SW480 (cell line): ENCODE measurements at places on chromosomes 13 and 19.

DNA sequence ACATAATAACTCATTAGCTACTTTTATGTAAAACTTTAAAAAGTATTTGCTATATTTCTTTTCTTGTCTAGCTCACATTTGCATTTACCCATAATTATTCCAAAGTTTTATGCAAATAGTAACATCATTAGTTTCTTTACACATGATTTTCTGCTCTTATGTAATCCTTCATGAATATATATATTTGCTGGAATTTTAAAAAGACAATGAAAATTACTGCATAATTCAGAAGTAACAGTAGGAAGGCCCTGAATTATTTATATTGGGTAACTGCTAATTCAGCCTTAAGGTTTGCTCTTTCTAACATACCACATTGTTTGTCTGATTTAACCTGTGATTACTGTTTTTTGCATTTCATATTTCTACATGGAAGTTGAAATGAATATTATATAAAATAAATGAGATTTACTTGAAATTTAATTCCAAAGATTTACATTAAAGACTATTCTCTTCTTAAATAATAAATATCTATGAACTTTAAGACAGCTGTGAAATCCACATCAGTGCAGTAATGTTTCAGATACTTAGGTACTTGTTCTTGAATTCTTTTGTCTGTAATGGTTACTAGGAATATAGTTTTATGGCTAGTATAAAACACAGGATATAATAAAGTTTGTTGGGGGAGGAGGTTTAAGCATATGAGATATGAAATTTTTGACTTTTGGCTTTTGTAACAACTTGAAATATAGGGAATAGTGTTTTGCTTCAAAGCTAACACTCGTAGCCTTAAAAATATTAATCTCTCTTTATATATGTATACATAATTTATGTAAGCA is 46.0 kb downstream of the B3GLCT start:
- DNase-seq = no peak

- DNase-seq = peak; percentile 62
Measured at GRCh38 chr13:44309794-44310757, 63.5 kb upstream of the SERP2 start.

DNA sequence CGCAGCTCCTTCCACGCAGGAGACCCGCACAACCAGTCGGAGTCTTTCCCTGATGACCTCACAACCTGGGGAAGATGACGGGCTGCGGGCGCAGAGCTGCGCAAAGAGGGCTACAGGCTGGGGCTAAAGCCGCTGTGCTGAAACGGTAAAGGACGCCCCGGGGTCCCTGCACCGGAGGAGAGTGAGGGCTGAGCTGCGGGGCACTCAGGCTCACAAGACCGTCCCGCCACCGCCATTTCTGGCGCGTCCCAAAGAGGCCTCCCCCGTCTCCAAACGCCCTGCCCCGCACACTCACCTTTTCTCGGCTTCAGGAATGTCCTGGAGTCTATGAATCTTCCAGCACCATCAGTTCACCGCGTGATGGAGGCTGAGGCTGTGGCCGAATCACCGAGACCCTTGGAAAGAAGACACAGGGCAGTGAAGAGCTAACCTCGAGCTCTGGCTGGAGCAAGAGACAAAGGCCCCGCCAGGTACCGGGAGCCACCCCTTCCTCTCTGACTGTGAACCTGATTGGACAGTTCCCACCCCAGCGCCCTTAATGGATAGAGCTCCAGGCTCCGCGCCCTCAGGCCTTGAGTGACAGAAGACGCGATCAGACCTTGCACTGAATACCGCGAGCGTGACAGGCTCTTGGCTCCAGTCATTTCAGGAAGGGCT is 41.8 kb upstream of the ZNF429 start:
- DNase-seq = no peak

DNA sequence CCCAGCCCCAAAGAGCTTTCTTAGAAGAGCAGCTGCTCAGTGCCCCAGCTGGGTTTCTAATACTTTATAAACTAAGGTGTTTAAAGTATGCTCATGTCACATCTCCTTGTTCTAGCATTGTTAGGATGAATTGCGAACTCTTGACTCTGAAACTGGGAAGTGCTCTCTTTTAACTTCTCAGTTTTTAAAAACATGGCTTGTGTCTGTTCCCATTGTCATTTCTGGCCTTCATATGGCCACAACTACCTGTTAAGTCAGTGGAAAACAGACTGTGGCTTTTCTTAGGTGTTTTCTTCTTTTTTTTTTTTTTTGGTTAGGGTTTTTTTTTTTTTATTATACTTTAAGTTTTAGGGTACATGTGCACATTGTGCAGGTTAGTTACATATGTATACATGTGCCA is 164.7 kb downstream of the KCNRG start:
- DNase-seq = no peak

- DNase-seq = no peak
Measured at GRCh38 chr13:37070145-37070695, 10.7 kb upstream of the SUPT20H start.

GRCh38 chr19:35302446-35302845 is 10.5 kb downstream of the MAG start:
- no peak for DNase-seq

- DNase-seq = no peak
Measured at GRCh38 chr19:1053176-1054101, 13.5 kb upstream of the ARHGAP45 start.

DNA sequence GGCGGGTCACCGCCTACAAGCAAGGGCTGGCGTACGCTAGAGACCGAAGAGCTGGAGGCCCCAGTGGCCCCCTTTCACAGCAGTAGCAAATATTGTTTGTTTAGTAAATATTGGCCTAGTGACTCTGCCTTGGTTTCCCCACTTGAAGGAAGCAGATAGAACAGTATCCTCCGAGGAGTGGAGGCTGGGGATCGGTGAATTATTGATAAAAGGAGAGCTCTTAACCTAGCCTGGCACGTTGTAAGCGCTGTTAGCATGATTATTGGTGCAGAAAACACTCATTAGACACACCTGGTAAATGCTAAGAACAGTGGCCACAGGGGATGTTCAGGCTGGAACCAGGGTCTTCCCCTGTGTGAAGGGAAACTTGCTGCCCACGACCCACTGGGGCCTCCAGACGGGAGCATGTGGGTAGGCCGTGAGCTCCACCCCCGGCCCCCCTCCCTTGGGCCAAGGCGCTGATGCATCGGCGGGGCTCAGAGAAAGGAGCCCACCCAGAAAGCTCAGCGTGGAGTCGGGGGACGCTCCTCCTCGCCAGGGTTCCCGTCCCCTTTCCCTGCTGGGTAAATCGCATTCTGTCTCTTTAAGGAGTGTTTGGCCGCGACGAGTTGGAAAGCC is 2.3 kb downstream of the IER2 start:
- no peak for DNase-seq

- peak; percentile 90 for DNase-seq
Measured at GRCh38 chr19:51926784-51927741, at the start of gene ZNF613. Gene ZNF613 (plus strand): TSS chr19:51927472. CDS start chr19:51936221, 8,749 bp downstream.

GRCh38 chr19:14118165-14119051 is 846 bp upstream of the PRKACA start:
- DNase-seq = peak; percentile 43

DNA sequence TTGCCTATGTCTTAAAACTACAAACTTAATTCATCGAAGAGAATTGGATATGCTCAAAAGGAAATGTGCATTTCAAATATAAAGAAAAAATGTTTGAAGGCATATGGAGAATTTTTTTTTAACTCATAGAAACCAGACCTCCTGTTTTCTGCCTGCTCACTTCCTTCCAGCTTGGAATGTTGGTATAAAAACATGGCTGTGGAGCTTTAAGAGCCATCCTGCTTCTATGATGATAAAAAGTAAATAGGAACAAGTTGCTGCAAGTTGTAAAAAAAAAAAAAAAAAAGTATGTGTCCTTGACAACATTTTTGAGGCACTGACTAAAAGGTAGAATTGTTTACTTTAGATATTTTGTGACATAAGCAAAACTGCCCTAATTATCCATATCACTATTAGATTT is 1230.7 kb downstream of the PCDH9 start:
- DNase-seq = no peak

- DNase-seq = no peak
Measured at GRCh38 chr13:104833221-104833620, 1702.2 kb downstream of the EFNB2 start.

DNA sequence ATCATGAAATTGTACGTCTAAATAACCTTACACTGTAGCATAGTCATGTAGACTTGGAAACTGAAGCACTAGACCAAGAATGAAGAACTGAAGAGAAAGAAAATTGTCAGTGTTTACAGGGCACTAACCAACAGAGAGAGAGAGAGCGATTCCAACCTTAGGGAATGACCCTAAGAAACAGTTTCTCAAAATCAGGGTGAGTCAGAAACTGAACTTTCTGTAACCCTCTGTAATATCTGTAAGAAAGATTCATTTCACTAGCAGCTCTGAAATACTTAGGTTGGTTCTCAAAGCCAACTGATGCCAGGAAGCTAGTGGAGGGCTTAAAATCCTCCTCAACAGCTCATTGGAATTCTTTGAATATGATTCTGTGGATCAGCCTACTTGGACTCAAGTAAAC is 936.9 kb downstream of the EFNB2 start:
- no peak for DNase-seq

- DNase-seq = no peak
Measured at GRCh38 chr13:113192902-113193301, 15.6 kb downstream of the PCID2 start.

DNA sequence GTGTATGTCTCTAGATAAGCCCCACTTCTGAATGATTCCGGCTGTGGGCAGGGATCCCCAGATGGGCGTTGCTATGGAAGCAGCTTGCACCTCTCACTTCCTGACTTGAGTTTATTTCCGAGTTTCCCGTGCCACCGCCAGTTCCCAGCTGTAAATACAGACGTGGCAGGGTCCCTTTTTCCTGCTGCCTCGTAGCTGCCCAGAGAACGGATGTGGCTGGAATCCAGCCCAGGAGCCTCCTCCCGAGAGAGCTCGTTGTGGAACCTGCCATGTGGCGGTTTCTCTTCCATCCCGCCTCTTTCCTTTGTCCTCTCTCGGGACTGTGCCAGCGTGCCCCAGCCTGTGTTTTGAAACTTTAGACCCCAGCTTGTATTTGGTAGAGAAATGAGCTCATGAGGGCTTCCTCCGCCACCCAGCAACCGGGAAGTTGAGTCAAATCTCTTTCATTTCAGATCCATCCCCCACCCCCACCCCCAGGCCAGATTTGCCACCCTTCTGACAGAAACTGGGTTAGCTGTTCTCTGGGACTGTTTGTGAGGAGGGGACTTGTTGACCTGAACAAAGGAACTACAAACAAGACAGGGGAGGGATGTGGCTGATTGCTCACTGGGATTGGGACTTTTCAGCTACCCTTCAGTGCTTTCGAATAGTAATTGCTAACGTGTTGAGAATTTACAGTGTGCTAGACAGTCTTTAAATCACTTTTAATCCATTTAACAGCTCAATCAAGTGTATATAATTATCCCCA is 96.6 kb downstream of the SIPA1L3 start:
- peak; percentile 90 for DNase-seq

DNA sequence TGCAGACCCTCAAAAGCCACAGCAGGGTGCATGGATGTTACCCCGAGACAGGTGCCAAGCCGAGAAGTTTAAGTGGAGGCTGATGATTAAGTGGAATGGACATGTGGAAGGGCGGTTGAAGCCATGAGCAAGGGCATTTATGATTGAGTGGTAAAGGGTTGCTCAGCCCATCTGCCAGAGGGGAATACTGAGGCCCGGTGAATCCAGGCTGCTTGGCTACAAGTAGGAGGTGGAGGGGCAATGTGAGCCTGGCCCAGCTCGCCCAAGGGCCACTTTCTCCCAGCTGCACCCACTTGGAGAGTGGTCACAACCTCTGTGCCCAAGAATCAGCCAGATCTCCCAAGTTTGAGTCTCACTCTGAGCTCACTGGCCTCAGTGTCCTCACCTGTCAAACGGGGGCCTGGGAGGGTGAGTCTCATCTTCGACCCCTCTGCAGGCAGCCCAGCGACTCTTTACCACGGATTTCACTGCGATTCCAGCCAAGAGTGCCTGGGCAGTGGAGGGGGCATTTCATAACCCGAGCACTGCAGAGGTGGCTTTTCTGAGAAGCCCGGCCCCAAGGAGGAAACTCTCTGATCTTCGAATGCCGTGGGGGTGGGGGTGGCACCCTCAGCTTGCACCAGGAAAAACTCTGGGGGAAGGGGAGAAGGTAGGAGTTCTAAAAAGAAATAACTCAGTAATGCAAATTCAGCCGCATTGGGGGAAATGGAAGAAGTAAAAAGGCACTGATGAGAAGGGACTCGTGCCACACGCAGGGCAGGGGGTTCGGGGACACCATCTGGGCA is 62.9 kb upstream of the KLF2 start:
- DNase-seq = no peak

DNA sequence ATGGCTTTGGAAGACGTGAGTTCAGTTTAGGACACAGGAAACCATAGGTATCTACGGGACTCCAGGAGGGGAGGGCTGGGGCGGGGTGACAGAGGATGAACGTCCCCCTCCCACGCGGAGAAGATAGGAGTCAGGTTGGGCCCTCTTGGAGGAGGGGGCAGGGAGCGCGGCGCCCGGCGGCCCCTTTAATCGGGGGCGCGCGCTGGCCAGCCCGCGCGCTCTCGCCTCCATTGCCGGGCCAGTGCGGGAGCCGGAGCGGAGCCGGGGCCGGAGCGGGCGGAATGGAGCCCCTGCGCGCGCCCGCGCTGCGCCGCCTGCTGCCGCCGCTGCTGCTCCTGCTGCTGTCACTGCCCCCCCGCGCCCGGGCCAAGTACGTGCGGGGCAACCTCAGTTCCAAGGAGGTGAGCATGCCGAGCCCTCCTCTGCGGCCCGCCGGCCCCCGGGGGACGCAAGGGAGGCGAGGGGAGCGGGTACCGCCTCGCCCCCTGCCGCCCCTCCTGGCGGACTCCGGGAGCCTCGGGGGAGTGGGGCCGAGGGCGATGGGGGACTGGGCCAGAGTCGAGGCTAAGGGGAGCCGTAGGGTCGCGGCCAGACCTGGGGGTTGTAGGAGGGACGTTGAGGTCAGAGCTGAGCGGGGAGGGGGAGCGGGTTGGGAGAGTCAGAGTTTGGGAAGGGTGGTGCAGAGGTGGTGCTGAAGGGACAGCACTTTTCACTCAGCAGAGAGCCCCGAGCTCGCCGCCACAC is at the start of gene TMEM145:
Gene TMEM145, plus strand, starts transcription at position 214 of the 744 bp plus-strand sequence. Its CDS starts 68 bp downstream, at position 282.
- peak; percentile 55 for DNase-seq

DNA sequence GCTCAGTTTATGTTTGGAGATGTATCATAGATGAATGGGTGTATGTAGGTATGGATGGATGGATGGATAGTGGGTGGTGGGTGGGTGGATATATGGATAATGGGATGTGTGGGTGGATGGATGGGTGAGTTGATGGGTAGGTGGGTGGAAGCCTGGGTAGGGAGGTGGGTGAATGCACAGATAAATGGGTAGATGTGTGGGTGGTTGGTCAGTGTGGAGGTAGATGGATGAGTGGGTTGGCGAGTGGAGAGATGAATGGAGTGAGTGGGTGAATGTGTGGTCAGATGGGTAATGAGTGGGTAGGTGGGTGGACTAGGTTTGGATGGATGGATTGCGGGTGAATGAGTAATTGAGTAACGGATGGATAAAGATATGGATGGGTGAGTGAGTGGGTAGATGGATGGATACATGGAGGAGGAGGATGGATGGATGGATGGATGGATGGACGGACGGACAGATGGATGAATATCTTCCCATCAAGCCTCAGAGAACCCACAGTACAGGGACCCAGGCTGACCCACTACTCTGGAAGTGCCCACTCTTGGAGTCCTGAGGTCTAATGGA is 13.4 kb downstream of the MEIS3 start:
- no peak for DNase-seq

- peak; percentile 27 for DNase-seq
Measured at GRCh38 chr19:34336781-34337271, 28.2 kb upstream of the GPI start.
